ENCODE measurements at places on chromosomes 2 and 18. TPM values are rescaled to one million over a fixed set of nuclear protein-coding genes. Genes with fewer than 3 reads are reported as not detected.

Gene ABCG5
- not detected for total RNA-seq

Gene SELENOI
- 5.1 TPM for total RNA-seq

Gene DSG4
- not detected for total RNA-seq

Gene BAZ2B
- 21.5 TPM for total RNA-seq

Gene NLRC4
- not detected for total RNA-seq

Gene DSC1
- not detected for total RNA-seq

Gene SLC5A7
- total RNA-seq, result not detected

Gene BMP10
- not detected for total RNA-seq

Gene SPEG
- total RNA-seq, result 8.5 TPM

Gene DES
- total RNA-seq, result 7.0 TPM

Gene ALS2
- 8.7 TPM for total RNA-seq

Gene STON1
- 17.0 TPM for total RNA-seq

Gene GNLY
- not detected for total RNA-seq

All from cardiac ventricle fibroblast (primary cell).